Stimulated activated CD8-positive, alpha-beta memory T cell treated with anti-CD3 and anti-CD28 coated beads, Interleukin-7, amount 100 ng/mL, for 48 hours (primary cell): ENCODE measurements at places on chromosomes 1 and 21.
A peak's percentile ranks its signal among the peaks of the same experiment; 100 is the strongest.

DNA sequence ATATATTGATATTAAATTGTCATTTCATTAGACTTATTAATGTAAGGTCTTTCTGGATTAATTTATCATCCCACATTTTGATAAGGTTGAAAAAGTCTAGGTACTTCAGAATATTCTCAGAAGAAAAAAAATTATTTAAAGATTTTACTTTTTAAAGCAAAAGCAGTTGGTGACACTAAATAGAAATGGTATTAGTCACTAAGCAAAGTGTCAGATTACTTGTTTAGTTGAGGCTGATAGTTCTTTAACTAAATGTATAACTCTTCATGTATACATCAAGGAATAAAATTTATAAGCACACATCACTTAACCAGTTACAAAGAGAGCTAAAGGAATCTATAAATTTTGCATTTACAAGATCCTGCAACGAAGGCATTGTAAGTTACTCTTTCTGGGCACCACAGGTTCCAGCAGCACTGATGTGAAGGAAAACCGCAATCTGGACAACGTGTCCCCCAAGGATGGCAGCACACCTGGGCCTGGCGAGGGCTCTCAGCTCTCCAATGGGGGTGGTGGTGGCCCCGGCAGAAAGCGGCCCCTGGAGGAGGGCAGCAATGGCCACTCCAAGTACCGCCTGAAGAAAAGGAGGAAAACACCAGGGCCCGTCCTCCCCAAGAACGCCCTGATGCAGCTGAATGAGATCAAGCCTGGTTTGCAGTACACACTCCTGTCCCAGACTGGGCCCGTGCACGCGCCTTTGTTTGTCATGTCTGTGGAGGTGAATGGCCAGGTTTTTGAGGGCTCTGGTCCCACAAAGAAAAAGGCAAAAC is 101.1 kb downstream of the ADARB1 start:
- no peak for DNase-seq

DNA sequence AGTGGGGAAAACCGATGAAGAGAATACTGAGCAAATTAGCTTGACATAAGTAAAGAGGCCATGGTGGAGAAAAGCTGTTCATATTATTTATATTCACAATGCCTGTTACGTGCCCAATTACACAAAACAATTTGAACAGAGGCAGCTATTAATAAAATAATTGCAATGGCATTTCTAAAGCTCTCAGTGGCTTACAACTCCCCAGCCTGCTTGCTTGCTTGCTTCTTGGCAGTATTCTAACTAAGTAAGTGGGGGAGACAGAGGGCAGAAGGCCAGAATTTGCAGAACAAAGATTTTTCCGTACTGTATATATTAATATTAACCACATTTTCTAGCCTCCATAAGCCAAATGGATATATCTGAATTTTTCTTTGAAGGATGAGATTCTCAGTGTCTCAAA is 12.9 kb downstream of the PTPN14 start:
- no peak for DNase-seq

GRCh38 chr1:109881906-109882287 is 28.8 kb upstream of the CSF1 start:
- no peak for DNase-seq

- no peak for DNase-seq
Observed at GRCh38 chr1:169160845-169161495, 54.5 kb downstream of the ATP1B1 start.

DNA sequence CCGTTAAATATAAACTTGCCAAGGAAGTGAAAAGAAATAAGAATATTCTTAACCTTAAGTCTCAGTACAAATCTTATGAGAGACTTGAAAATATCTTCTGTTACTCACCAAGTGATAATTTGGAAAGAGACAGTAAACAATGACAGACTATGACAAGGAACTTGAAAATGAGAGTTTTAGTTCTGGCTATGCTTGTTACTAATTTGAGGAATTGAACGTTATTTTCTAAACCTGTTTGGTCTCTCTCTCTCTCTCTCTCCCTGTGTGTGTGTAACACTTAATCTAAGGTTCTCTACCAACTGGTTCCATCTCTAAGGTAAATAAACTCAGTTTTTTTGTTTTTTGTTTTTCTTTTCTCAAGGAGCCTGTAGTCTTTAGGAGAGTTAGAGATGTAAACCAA is 161.8 kb downstream of the AMY1C start:
- no peak for DNase-seq

DNA sequence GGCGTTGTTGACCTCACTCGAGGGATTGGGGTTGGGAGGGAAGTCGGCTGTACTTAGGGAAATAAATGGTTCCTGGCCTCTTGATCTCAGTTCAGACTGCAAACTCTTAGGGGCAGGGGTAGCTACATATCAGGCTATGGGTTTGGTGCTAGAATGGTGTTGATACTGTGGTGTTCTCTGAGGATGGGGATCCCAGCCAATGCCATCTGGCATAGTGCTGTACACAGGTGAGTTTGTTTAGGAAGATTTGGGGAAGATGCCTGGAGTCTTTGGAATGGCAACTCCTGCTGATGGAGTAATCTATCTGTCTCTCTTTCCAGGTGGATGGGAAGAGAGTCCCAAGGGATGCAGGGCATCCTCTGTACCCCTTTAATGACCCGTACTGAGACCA is 14.3 kb upstream of the NASP start:
- no peak for DNase-seq

- DNase-seq = no peak
Observed at GRCh38 chr1:210223226-210223904, 9.2 kb upstream of the SERTAD4 start.

- peak; percentile 53 for DNase-seq
Observed at GRCh38 chr1:21659099-21659923, 9.8 kb downstream of the RAP1GAP start.

DNA sequence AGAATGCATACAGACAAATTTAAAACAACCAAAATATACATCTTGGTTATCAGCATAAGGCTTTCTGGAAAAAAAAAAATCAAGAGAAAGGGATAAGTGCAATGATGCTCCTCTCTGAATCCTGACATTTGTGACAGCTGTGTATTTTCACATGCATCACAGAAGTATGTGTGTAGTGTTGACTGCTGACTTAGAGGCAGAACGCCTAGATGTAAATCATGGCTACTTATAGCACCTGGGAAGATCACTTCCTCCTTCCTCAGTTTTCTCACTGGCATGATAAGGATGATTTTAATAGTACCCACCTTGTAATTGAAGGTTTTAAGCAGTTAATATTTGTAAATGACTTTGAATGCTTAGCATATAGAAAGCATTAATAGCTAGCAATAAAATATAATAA is 112.5 kb downstream of the MRPL39 start:
- no peak for DNase-seq

DNA sequence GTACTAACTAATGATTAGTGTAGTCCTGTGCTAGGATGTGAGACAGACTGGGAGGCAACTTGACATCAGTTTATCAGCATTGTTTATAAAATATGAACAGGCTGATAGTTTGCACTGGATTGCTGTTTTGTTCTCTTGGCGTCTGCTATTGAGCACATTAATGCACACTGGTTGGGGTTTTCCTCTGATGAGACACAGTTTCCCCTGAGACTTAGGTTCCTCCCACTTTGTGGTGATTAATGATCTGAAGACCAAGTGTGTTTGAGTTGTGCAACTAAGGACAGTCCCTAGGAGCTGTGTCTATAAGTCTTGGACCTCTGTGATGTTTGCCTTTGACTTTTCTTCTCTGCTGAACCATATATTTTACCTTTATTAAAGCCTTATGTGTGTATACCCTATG is 1015.4 kb downstream of the AMY1C start:
- no peak for DNase-seq

DNA sequence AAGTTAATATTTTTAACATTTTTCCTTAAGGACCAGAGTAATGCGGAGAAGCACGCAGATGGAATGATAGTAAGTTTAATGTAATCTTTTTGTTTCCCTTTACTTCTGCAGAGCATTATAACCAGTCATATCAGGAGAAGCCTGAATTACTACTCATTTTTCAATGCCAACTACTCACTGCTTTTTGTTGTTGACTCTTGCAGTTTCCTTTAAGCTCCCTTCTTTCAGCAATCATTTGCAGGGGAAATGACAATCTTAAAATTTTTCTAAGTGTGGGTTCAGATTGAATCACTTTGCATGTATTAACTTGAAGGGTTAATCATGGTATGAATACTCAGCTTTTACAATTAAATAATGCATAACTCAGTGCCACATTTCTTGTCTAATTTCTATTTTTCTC is 122.2 kb downstream of the NRDC start:
- DNase-seq = no peak

GRCh38 chr1:89877756-89878155 is 56.9 kb downstream of the LRRC8D start:
- no peak for DNase-seq
